Thyroid gland (tissue), 4 donors: ENCODE measurements at places on chromosomes 1 and 21.

GRCh38 chr1:8294170-8294697 is 23.7 kb upstream of the SLC45A1 start:
- DNase-seq: peak; percentile 55

GRCh38 chr1:84722794-84723193 is 32.5 kb upstream of the SSX2IP start:
- no peak for DNase-seq

- DNase-seq: no peak
Observed at GRCh38 chr1:23977187-23977853, 2.8 kb downstream of the SRSF10 start.

DNA sequence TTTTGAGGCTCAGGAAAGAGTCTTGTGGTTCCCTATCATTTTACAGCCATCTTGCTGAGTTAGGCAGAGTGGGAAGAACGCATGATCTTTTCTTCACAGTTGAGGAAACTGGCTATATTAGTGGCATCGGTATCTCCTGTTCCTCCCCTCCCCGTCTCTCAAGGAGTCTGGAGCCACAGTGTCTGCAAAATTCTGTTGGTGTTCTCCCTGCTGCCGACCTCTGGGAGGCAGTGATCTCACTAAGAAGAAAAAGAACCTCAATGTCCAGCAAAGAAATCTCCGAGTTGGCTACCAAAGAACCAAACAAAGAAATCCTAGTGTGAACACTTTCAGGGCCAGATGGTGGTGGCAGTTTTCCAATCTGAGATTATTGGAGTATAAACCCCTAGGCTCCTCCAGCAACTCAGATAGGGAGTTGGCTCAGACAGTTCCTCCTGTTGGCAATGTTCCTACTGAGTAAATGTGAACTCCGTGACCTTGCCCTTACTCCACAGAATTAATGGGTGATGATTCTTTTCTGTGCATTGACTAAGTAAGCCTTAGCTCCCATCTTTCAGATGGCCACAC is 41.2 kb downstream of the PRAMEF20 start:
- DNase-seq: no peak

DNA sequence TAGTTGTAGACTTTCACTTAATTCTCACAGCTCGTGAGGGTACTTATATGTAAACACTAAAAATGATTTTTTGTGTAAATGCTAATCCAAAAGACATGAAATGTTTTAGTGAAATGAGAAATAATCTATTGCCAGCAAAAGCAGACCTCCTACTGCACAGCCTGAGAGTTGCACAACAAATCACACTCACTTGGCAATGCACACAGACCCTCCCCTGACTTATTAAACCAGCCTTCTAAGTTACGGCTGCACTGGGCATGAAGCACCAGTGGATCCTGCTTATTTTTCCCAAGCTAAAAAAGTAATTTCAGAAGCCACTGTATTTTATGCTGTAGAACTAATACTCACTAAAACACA is 10.3 kb downstream of the ERRFI1 start:
- peak; percentile 49 for DNase-seq

DNA sequence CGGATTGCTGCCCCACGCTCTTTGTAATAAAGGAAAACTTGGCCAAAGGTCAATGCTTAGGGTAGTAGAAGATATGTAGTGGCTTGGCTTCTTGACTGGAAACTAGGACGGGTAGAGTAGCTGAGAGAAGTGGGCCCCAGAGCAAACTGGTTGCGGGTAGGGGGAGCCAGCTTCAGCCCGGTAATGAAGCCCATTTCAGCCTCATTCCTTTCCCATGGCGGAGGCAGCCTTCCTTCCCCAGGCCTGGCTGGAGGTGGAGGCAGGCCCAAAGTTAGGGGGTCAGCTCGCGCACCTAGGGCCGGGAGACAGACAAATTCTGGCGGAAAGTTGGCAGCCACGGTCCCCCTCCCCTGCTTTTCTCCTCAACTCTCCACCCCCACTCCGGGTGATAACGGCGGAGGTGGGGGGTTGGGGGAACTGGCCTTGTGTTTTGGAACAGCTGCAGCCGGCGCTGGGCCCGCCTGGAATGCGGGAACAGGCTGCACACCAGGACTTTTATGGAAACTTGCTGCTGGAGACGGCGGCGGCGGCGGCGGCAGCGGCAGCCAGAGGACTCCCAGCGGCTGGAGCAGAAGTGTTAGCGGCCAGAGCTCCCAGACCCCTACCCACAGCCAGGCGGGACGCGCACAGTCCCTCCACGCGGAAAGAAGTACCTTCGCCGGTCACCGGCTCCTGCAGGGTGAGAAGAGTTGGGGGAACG is at the start of gene NEXN:
NEXN (plus strand) TSS at position 544 of the 700 bp plus-strand sequence. CDS start 27,483 bp downstream, outside the sequence.
- DNase-seq: peak; percentile 80

DNA sequence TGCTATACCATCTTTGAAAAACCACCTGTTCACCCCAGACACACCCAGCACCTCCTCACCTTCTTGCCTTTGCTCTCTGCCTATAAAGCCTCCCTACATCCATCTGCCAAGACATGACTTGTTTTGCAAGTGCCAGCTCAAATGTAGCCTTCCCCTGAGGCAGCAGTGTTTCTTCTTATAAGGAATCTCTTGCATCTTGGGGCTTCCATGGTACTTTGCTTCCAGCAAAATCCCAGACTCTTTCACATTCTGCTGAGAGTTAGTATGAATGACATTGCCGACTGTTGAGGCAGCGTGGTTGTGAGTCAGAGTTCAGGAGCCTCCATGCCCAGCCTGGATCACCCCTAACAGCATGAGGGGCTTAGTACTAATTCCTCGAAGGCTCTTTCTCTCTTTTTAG is 217.4 kb upstream of the RUNX1 start:
- DNase-seq: no peak

GRCh38 chr1:168824418-168825065 is 95.5 kb upstream of the DPT start:
- DNase-seq: no peak

- no peak for DNase-seq
Observed at GRCh38 chr1:153880024-153880423, 42.7 kb downstream of the GATAD2B start.

DNA sequence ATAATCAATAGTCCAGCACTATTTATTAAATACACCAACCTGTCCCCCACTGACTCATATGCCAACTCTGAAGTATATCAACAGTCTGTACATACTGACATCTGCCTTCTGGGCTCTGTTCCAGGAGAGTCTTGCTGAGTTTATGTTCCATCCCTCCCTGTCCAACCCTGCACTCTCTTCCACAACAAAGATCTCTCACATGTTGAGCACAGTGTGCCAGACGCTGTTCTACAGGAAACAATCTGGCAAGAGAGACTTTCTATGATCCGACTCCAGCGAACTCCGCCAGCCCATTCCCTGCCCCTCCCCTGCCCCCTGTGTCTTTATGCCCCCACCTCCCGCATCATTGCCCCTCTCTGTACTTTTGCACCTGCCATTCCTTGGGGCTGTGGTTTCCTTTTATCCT is 3.4 kb downstream of the LACTBL1 start:
- peak; percentile 4 for DNase-seq

- DNase-seq: no peak
Observed at GRCh38 chr1:219954052-219954451, 25.7 kb upstream of the SLC30A10 start.

- DNase-seq: peak; percentile 13
Observed at GRCh38 chr1:116433275-116434257, 60.5 kb downstream of the ATP1A1 start.

DNA sequence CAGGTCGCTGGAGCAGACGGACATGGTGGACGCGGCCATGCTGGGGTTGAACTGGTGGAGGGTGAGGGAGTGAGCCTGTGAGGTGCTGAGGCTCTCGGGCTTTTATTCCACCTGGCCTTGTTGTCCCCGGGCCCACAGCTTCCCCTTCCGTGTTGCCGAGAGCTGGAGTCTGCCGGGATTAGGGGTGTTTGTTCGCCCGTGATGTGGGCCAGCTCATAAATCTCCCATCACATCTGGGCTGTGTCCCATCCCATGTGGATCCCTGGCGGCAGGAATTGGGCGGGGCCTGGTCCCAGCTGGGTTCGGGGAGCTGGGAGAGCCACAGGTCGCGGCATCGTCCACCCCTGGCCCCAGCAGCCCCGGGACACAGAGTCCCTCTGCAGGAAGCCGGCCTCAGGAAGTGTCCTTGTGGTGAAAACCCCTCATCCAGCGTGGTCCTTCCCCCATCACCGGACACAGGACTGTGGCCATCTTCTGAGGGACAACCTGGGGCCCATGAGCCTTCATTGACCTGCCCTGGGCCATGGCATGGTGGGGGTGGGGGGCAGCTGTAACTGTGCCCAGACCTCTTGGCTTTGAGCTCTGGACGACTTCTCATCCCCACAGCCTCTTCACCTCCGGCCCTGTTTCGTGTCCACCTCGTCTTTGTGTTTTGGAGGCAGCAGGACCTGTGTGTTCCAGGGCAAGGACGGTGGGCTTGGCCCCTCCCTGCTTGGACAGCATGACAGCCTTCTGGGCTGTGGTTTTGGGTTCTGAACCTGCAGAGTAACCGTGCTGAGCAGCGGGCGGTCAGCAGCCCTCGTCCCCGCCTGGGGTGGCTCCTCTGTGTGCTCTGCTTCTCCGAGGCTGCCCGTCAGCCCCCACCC is at the start of gene KRTAP10-6:
KRTAP10-6 (minus strand) TSS at position 60 of the 866 bp plus-strand sequence; CDS start at position 39, 21 bp downstream.
- no peak for DNase-seq
